Stimulated activated CD8-positive, alpha-beta memory T cell treated with anti-CD3 and anti-CD28 coated beads, Interleukin-4, amount 100 ng/mL, for 1 hour (primary cell): ENCODE measurements at places on chromosomes 4 and X.

- DNase-seq = no peak
These were observed 129.8 kb downstream of the ATXN3L start for GRCh38 chrX:13190051-13190450.

GRCh38 chr4:143184217-143184502 lies 557 bp upstream of the USP38 start:
- no peak for DNase-seq

GRCh38 chrX:11778230-11778629 lies 20.2 kb downstream of the MSL3 start:
- no peak for DNase-seq

- DNase-seq = no peak
These were observed 118.0 kb downstream of the MANBA start for GRCh38 chr4:102642631-102643298.

GRCh38 chr4:174564529-174564928 lies 42.2 kb upstream of the HPGD start:
- DNase-seq = no peak

GRCh38 chr4:182578402-182578801 lies 335.2 kb downstream of the TENM3 start:
- DNase-seq = no peak

DNA sequence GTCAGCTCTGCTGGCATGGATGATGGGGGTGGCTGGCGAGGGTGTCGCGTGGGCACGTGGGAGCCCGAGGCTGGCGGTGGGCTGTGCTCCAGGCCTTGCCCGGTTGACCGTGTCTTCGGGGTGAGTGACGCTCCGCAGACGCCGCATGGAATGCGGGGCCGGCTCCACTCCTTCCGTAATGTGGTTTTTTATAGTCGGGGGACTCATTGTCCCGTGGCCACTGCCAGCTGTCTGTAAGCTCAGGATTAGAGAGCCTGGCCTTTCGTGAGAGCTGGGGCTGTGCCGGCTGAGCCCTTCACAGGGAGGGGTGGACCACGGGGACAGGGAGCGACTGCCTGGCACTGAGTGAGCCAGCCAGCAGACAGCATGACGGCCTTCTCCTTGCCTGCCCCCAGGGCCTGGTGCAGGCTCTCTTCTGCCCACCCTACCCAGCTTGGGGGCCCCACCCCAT lies 20.4 kb downstream of the DOK7 start:
- no peak for DNase-seq

DNA sequence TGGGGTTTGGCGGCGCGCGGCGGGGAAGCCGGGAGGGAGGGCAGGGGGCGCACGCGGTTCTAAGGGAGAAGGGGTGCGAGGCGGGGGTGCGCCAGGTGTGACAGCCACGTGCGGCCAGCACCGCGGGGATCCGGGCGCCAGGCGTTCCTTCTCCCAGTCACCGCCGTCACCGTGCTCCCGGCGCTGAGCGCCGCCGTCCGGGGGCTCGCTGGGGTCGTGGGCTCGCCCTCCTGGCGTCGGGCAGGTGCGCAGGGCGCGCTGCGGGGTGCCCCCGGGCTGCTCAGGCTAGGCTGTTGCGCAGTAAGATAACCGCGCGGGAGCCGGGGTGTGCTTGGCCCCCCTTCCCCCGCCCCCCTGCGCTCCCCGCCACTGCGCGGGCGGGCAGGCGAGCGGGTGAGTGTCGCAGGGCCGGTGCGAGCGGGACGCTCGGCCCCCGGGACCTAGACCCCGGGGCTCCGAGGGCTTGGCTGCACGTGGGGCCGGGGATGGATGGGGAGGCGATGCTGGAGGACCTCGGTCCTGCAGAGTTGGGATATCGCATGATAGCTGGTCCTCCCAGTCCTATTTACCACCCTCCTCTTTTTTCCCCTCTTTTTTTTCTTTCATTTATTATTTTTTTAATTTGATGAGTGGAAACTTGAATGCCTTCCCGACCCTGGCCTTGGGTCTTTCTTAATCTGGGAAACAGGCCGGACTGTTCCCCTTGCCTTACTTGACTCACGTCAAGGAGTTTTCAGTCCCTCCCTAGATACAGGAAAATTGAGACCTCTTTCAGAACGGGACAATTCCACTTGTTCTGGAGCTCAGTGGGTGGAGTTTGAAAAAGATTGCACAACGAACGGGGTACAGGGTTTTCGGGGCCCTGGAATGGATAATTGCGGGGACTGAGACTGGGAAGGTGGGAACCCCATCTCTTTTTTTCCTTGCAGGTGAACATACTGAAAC lies 797 bp downstream of the TXLNG start:
- peak; percentile 5 for DNase-seq

GRCh38 chrX:104564921-104565703 lies 887 bp upstream of the IL1RAPL2 start:
- DNase-seq = no peak

- no peak for DNase-seq
These were observed 38.7 kb upstream of the GYPA start for GRCh38 chr4:144179152-144179739.
